ENCODE measurements at places on chromosomes 7 and 10.

- DNase-seq, result no peak
Observed at GRCh38 chr7:69115788-69116187, 482.5 kb upstream of the AUTS2 start.

- peak; percentile 44 for DNase-seq
Observed at GRCh38 chr10:69516316-69516715, 56.9 kb downstream of the NEUROG3 start.

- no peak for DNase-seq
Observed at GRCh38 chr10:125820701-125821100, 2.4 kb downstream of the UROS start.

DNA sequence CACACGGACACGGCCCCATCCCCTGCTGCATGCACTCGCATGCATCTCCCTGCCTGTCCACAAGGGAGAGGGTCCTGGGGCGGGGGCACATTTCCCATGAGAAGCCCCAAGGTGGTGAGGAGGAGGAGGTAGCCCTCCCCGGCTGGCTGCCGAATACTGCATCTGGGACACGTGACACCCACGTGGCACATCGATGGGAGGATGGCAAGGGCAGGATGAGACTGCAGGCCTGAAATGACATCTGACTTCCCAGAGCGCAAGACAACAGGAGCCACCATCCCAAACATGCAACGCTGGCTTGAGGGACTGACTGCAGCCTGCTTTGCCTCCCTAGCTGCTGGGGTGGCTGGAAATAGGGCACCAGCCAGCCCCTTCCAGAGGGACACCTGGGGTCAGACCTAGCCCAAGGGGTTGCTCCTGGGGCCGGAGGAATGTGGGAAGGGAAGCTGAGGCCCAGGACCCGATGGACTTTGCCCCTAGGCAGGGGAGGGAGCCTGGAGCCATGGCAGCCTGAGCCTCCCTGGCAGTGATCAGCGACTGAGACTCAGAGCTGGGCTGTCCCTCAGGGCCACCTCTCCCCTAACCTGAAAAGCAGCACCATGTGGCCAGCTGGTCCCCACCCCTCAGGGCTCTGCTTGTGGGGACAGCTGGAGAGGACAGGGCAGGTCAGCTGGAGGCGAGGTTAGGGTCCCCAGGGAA lies 16.1 kb downstream of the BUD23 start:
- DNase-seq, result no peak

GRCh38 chr7:150937848-150938561 lies 40.1 kb downstream of the KCNH2 start:
- DNase-seq, result no peak

DNA sequence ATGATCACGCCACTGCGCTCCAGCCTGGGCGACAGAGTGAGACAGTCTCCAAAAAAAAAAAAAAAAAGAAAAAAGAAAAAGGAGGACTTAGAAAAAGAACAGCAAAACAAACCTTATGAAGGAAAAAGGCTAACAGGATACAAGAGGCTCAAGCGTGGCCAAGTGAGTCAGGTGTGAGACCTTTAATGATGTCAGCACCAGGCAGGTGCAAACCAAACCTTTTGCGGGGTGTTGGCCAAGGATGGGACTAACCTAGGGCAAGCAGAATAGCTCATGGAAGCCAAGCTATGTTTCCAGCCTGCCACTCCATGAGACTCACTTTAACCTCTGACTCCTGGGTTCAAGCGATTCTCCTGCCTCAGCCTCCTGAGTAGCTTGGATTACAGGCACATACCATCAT lies 11.3 kb upstream of the GNA12 start:
- DNase-seq, result no peak
